Occipital lobe (tissue), 3 donors: ENCODE measurements at places on chromosomes 7 and 10.
A peak's percentile ranks its signal among the peaks of the same experiment; 100 is the strongest.

DNA sequence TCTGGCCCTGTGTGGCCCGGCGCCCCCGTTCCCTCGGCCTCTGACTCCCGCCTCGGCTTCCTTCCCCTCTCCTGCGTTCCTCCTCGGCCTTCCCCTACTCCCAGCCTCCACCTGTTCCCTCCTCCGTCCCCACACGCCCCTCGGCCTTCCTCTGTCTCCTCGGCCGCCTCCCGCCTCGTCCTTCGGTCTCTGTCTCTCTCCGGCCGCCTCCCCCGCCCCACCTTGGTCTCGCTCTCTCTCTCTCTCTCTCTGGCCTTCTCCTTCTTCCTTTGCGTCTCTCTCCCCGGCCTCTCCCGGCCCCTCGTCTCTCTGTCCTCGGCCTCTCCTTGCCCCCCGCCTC is 588 bp downstream of the GET4 start:
- no peak for DNase-seq

- no peak for DNase-seq
These were observed 10.3 kb upstream of the VIM start for GRCh38 chr10:17217631-17218232.

DNA sequence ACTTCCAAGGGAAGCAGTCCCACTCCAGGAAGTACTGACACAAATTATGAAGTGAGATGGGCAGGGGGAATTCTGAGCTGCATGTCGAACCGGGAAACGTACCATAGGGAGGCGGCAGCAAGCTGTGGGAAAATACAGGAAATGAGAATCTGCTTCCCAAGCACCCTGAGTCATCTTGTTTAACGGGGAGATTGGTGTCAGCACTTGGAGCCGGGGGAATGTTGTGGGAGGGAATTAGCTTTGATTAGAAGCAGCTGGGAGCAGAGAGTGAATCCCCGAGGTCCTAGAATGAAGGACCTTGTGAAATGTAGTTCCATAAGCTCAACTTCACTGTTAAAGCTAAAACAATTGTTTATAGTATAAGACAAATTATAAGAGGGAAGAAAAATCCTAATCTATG is 141.4 kb upstream of the PRKCQ start:
- no peak for DNase-seq

- no peak for DNase-seq
These were observed 193.1 kb downstream of the ADARB2 start for GRCh38 chr10:1544209-1544673.

DNA sequence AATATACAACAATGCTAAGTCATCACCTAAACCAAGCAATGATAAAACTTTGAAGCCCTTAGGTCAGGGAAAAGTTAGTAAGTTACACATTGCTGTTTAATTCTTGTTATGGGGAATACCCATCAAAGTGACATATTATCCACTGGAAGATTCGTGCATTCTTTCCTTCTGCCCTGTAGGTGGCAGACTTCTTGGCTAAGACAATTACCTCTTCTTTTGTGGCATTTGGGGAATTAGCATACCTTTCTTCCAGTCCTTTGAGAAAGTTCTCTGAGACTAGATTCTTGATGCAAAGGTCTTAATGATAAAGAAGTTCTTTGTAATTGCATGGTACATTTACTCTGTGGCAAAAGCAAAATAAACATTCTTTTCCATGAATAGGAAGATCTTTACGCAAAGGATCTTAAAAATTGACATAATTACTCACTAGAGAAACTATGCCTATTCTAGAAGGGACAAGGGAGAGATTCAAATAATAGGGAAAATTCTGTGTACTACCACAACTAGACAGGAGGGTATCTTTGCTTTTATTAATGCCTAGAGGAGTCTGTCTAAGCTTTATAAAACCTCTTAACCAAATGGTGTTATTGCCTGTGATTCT is 395.9 kb downstream of the GRM8 start:
- no peak for DNase-seq

DNA sequence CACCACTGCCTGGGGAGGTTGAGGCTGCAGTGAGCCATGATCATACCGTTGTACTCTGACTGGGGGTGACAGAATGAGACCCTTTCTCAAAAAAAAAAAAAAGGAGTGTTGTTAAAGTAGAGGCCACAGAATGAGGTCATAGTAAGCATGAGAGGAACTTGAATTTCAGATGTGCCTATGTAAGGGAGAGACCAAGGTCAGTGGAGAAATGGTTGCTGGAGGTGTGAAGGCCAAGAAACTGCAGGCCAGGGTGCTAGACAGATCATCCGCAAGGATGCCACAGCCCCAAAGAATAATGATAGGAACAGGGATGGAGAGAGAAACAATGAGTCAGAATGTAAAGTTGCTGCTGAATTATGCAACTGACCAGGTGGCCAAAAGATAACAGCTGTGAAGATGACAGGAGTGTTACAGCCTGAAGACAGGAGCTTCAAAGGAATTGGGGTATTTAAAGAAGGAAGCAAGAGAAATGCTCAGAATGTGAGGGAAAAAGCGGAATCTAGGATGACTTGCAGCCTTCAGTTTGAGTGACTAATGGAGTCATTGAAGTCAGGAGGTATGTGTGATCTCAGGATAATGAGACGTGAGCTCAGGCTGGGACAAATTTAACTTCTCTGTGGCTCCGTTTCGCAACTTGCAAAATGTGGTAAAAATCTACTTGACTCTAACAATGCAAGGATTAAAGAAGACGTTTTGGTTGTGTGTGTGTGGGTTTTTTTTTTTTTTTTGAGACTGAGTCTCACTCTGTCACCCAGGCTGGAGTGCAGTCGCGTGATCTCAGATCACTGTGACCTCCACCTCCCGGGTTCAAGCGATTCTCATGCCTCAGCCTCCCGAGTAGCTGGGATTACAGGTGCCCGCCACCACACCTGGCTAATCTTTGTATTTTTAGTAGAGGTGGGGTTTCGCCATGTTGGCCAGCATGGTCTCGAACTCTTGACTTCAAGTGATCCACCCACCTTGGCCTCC is 22.2 kb downstream of the TYW1B start:
- peak; percentile 13 for DNase-seq

DNA sequence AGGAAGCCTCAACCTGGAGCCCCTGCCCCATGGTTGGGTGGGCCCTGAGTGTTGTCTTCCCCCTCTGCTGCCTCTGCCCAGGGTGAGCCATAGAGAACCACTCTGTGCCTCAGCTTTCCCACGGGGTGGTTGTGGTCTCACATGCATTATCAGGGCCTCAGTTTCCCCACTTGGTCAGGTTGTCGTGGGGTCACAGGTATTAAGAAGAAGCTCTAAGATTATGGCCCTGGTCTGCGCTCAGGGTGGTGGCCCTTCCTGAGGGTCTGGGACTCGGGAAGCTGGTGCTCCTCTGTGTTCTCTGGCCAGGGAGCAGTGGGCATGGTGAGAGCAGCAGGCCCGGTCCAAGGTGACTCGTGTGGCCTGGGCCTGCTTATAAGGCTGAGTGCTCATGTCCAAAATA is 17.8 kb downstream of the LRRC27 start:
- DNase-seq = no peak

DNA sequence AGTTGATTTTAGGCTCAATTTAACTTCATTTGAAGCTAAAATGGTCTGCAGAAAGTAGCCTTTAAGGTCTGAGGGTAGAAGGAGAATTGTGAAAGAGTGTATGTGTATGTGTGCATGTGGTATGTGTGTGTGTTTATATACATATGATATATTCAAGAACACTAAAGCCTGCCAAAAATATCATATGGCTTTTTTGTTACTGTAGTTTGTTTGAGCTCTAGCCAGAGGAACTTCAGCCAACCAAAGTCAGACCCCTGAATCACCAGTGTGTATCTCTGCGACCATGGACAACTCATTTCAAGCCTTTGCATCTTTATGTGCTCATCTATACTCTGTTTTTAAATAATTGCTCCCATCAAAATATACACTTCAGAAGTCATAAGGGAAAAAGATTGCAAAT is 58.4 kb upstream of the HDAC9 start:
- DNase-seq = no peak

GRCh38 chr7:132030086-132030568 is 473.7 kb upstream of the PODXL start:
- no peak for DNase-seq

DNA sequence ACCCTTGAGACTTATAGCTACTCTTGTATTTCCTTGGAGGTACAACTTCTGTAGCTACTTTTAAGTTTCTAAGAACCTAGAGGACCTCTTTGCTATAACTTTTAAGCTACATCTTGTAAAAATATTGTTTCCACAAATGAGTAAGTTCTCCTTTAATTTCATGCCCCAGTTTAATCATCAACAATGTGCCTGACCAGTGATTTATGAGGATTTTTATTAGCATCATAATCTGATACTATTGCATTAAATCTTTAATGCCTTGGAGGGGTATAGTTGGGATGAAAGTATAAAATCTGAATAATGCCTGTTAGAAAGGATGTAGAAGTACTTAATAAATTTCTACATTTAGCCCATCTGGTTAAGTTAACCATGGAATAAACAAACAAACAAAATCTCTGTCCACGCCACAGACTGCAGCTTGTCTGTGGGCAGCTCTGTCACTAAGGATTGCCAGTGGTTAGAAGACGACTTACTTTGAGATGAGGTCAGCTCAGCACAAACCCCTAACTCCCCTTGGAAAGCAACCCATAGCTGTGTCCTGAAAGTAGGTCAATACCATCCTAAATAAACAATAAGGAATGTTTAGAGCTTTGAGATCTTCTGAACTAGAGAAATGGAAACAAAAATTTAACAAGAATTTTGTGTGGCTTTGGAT is 18.3 kb downstream of the UBE2D1 start:
- DNase-seq = no peak

GRCh38 chr10:30813872-30814481 is 184.4 kb upstream of the LYZL2 start:
- no peak for DNase-seq

DNA sequence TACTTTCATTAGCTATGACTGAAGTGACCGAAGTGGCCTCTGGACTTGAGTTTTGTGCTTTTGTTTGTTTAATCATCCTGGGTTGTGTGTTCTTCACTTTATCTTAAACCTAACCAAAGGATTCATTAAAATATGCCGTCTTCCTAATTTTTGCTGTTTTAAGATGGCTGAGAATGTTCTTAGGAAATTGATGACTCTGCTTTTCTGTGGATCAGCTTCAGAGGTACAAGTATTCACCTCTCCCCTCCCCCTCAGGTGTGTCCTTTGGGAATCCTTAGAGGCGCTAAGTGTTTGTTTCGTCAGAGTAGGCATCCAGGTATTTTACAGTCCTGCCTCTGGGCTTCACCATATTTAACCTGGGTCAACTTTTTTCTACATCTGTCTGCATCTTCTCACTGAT is 1.1 kb downstream of the CCDC126 start:
- DNase-seq = no peak

DNA sequence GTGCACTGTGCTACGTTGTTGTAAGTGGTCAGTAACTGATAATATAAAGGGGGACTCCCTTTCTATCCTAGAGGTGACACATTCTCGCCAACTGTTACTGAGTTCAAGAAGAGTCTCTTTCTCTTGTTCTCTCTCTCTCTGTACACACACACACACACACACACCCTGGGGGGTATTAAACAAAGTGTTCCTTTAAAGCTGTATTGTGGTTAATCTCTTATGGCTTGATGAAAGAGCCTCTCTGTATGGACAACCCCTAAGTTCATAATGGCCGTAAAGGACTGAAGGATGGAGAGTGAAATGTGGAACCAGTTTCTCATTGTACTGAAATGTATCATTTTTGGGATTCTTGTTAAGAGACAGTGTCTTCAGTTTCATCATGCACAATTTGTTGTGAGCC is 145.2 kb upstream of the BMPER start:
- DNase-seq = no peak

GRCh38 chr7:88522771-88523293 is 216.1 kb upstream of the STEAP4 start:
- DNase-seq = no peak

DNA sequence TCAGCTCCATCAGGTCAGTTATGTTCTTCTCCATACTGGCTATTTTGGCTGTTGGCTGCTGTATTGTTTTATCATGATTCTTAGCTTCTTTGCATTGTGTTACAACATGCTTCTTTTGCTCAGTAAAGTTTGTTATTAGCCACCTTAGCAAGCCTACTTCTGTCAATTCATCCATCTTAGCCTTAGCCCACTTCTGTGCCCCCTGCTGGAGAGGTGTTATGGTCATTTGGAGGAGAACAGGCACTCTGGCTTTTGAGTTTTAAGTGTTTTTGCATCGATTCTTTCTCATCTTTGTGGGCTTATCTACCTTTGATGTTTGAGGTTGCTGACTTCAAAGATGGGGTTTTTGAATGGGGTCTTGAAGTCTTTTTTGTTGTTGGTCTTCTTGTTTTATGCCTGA is 204.6 kb upstream of the FOXP2 start:
- no peak for DNase-seq
